ENCODE measurements at places on chromosomes 4 and X. TPM values are rescaled to one million over a fixed set of nuclear protein-coding genes. Genes with fewer than 3 reads are reported as not detected.
A peak's percentile ranks its signal among the peaks of the same experiment; 100 is the strongest.

The PI4K2B gene
- 38.1 TPM for total RNA-seq

The DCAF12L2 gene
- not detected for total RNA-seq

The MAGEE1 gene
- total RNA-seq, result 3.6 TPM

- no peak for DNase-seq
Measured at GRCh38 chr4:22201256-22201655, 252.7 kb upstream of the KCNIP4 start.

- DNase-seq, result no peak
Measured at GRCh38 chr4:94639298-94639697, 118.5 kb upstream of the BMPR1B start.

DNA sequence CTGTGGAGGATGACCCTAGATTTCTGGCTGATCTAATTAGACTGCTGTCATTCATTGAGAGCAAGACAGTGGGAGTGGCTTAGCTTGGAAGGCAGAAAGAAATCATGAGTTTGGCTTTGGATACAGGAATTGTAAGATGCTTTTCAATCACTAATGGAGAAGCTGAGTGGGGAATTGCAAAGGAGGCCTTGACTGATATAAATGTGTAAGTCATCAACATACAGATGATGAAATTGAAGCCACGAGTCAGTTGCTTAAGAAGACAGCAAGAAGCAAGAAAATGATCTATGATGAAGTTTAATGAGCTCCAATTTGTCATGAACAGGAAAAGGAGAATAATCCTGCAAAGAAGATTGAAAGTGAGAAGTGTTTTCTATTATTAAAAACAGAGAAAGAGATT, 136.7 kb upstream of the C1QTNF7 start:
- no peak for DNase-seq

DNA sequence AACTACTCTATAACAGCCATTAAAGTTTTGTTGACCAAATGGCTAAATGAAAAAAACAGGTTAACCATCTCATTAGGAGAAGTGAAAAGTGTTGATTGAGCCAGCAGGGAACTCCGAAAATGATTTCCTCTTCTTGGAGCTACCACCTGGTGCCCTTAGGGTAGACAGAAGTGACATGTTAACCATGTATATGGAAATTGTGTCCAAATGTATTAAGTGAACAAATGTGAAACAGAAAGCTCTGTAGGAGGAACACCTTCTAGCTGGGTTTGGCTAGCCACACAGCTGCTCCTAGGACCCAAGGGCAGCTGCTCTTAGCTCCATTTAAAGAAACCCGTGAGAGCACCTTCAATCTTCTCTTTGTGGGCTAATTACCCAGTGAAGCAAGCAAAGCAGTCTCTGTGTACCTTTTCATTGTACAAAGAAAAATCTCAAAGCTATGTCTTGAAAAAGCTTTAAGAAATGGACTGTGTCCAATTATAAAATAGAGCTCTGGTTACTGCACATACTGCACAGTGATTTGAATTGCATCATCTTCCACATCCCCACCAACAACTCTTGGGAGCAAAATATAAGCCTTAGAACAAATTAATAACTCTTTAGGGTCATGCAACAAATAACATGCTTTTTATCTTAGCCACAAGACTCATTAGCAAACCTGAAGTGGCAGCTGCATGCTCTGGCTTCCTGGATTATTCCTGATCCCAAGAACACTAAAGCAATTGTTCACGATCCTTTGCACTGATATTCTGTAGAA, 59.2 kb upstream of the PARM1 start:
- no peak for DNase-seq

DNA sequence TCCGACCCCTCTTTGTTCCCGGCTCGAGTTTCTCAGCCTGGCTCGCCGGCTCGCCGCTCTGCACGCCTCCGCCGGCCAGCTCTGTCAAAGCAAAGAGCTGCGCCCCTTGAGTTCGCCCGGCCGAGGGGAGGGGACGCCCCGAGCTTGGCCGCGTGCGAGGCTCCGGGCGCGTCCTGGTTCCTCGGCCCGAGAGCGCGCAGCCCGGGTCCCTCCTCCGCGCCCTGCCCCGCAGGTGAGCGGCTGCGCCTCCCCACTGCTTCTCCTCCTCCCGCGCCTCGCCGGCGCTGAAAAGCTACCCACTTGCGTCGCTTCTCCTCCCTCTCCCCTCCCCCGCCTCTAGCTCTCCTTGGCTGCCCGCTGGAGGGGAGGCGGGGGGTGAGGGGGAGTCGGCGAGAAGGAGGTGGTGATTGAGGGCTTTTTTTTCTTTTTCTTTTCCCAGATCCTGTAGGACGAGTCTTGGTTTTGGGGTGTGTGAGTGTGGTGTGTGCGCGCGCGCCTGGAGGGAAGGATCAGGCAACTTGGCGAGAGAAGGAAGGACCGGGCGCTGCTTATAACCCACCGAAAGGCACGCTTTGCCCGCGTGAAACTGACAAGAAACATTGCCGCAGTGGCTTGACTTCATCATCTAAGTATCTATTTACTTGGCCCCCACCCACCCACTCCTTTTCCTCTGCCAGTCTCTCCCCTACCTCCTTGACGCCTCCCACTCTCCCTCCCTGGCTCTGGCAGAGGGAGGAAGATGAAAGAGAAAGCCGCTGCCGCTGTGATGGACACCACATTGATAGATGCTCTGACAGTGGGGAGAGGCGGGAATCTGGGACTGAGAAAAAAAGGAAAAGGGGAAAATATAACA, at the start of gene LEF1:
LEF1 (minus strand) TSS at position 262 of the 853 bp plus-strand sequence. CDS start 1,165 bp downstream, outside the sequence.
- peak; percentile 20 for DNase-seq

- no peak for DNase-seq
Measured at GRCh38 chr4:41200486-41201017, 13.8 kb downstream of the APBB2 start.

GRCh38 chr4:181030961-181031360, 1212.2 kb upstream of the TENM3 start:
- DNase-seq, result no peak
